ENCODE measurements at places on chromosomes 12 and 14. TPM values are rescaled to one million over a fixed set of nuclear protein-coding genes. Genes with fewer than 3 reads are reported as not detected.

Gene ADAM20
- total RNA-seq = 0.45 TPM

Gene KRT6C
- total RNA-seq = not detected

Gene ZDHHC22
- not detected for total RNA-seq

Gene ETFRF1
- 32.6 TPM for total RNA-seq

Gene PRB2
- not detected for total RNA-seq

All from naive thymus-derived CD4-positive, alpha-beta T cell (primary cell).